ENCODE measurements at places on chromosomes 5 and 9.

GRCh38 chr9:20693068-20693467 is 9.0 kb downstream of the FOCAD start:
- no peak for DNase-seq

GRCh38 chr5:55021410-55021809 is 2.6 kb upstream of the GZMK start:
- no peak for DNase-seq

- no peak for DNase-seq
Observed at GRCh38 chr9:73118286-73118685, 33.4 kb upstream of the ANXA1 start.

DNA sequence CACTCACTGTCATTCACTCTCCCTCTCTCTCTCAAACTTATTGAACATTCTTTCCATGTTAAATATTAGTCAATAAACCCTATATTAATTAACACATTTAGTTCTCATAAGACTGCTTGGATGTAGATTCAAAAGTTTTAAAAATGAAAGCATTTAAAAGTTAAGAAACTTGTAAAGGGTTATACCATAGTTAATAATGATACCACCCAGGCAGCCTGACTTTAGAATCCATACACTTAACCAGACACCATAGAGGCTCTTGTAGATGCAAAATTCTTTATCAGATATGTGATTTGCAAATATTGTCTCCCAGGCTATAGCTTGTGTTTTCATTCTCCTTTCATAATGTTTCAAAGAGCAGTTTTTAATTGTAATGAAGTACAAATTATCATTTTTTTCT is 335.8 kb upstream of the ACTBL2 start:
- no peak for DNase-seq

DNA sequence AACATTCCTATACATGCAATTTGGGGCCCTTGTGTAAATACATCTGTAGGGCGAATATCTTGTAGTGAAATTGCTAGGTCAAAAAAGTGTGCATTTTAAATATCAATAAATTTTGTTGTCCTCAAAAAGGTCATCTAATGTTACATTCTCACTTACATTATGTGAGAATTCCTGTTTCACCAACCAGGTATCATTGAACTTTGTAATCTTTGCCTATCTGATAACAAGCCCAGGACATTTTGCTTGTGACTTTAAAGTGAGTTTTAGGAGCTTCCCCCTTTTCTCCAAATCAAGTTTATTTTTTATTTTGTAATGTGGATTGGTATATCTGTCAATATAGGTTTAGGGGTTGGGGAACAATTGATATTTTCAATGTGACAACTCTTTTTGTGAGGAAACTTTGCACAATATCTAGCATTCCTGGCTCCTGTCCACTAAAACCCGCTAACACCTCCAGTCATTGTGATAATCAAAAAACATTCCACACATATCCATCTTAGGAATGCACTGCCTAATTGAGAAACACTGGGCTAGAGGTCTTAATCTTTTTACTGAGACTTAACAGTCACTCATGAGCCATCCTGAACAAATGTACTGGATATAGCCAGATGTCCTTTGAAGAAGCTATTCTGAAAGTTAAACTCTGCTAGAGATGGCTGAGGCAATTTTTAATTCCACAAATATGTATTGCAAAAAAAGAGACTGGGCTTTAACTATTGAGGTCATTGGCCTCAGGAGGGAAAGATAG is 72.5 kb upstream of the SLC1A1 start:
- no peak for DNase-seq

DNA sequence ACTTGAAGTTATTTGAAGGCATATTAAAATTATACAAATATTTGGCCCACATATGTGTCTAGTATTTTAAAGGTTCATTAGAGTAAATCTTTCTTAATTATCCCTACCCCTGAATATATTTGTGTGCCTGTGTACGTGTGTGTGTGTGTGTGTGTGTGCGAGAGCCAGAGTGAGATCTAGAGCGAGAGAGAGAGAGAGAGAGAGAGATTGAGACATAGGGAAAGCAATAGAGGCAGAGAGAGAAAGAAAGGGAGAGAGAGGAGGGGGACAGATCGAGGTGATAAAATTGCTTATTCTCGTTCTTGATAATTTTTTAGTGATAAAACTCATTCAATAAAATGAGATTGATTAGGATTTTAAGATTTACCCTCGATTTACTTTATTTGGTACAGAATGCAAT is 47.4 kb downstream of the ADAMTS19 start:
- no peak for DNase-seq

GRCh38 chr5:32241034-32241783 is 67.1 kb upstream of the GOLPH3 start:
- no peak for DNase-seq

GRCh38 chr5:134982230-134982629 is 14.5 kb downstream of the CATSPER3 start:
- no peak for DNase-seq
